HCT116 (cell line): ENCODE measurements at places on chromosomes 3 and 15.
A peak's percentile ranks its signal among the peaks of the same experiment; 100 is the strongest.

DNA sequence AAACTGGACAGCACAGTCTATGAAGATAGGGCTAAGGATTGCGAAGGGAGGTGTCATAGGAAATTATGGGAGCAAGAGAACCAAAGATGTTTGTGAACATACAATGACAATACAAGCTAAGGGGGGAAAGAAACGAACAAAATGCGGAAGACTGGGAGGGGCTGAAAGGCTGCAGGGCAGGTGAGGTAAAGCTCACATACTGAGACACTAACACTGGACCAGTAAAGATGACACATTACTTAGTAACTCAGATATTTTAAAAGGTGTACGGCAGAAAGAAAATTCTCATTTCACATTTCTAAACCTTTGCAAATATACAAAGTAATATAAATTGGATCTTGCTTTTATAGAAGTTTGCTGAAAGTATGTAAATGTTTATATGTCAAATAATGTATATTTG is 10.1 kb downstream of the CLDND1 start:
- DNase-seq, result no peak

DNA sequence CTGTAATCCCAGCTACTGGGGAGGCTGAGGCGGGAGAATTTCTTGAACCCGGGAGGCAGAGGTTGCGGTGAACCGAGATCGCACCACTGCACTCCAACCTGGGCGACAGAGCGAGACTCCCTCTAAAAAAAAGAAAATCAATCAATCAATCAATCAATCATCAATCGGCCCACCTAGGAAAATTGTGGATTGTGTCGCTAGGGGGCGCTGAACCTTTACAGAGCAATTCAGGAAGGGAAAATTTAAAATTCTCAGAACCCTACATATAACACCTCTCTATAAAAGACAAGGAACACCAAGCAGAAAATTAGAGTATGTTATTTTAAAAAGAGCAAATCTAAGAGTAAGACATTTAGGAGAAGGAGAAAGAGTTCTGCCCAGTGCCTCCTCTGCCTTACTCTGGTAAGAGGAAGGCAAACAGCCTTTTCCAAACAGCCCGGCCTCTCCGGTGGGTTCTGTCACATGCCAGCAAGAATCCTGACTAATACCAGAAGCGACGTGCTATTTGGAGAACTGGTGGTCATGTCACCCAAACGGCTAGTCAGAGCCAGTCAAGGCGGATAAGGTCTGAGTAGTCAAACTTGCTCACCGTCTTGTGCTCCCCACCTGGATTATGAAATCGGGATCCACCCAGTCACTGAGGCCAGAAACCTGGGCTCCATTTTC is 22.3 kb upstream of the SMCO1 start:
- no peak for DNase-seq

DNA sequence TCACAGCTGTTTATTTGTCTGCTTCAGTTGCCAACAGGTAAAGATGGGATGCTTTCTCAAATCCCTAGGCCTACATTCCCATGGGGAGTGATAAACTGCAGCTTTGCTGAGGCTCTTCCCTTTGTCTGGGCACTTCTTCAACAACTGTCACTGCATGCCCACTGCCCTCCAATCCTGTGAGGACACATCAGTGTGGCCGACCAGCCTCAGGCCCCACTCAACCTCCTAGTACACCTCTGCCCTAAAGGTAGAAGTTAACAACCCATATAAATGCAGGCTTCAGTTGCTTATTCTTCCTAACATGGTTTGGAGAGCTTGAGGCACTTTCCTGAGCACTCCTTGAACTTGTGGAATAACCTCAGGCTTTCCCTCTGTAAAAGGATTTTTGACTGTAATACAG is 49.6 kb downstream of the ROPN1B start:
- DNase-seq, result no peak

DNA sequence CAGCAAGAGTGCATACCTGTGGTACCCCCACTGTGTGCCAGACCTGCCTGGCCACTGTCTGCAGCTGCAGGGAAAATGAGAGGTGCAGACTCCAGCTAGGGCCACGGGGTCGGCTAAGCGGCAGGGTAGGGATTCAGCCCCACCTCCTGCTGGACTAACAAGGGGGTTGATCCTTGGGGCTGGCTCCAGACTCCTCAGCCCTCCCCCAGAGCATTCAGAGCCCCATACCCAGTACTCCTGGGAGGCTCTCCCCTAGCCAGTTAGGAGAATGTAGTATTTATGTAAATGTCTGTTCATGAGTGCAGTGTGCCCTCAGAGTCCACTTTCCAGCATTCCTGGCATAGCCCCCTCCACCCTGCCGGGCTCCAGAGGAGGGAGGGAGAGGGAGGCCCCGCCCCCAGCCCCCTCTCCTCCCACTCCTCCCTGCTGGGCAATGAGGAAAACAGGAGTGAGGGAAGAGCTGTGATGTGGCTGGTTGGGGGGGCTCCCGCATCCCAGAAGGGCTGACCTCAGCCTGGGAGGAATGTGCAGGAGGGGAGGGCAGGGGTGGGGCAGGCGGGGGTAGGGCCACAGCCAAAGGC is 4.5 kb upstream of the SEMA3B start:
- peak; percentile 76 for DNase-seq
